Right lobe of liver (tissue), 6 donors: ENCODE measurements at places on chromosomes 12 and 14. TPM values are rescaled to one million over a fixed set of nuclear protein-coding genes. Genes with fewer than 3 reads are reported as not detected.
A peak's percentile ranks its signal among the peaks of the same experiment; 100 is the strongest.

The SP1 gene
- total RNA-seq, result 28.9 TPM

The KLRC3 gene
- total RNA-seq, result not detected

The NKX2-1 gene
- total RNA-seq, result not detected

The KRT80 gene
- total RNA-seq, result 0.09 TPM

The PPFIA2 gene
- total RNA-seq, result not detected

DNA sequence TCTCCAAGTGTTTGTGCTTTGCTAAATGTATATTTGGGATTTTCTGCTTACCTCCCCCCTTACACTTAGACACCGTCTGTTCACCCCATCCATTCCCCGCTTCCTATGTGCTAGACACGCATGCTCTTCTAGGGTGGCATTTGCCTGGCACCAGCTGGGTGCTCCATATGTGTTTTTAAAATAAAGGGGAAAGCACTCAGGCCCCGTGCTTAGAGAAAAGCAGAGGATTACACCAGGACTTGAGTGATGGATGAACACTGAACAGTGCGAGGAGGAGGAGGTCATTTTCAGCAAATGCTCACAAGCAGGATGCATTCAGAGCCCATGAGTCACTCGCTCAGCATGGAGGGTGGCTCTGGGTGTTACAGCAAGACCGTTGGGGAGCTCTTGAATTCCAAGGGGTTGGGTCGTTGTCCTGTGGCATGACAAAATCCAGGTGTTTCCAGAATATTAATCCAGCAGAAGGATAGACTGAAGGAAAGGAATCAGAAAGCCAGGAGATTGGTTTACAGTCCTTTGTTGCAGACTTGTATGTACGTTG lies 2.9 kb upstream of the BDKRB1 start:
- no peaks in the 10 kb centered on the region for H3K27me3 ChIP-seq
- no peaks in the 10 kb centered on the region for H3K4me1 ChIP-seq
- DNase-seq, result no peak
- H3K27ac ChIP-seq, result no peak overlapping the region
- no peak overlapping the region for H3K4me3 ChIP-seq

DNA sequence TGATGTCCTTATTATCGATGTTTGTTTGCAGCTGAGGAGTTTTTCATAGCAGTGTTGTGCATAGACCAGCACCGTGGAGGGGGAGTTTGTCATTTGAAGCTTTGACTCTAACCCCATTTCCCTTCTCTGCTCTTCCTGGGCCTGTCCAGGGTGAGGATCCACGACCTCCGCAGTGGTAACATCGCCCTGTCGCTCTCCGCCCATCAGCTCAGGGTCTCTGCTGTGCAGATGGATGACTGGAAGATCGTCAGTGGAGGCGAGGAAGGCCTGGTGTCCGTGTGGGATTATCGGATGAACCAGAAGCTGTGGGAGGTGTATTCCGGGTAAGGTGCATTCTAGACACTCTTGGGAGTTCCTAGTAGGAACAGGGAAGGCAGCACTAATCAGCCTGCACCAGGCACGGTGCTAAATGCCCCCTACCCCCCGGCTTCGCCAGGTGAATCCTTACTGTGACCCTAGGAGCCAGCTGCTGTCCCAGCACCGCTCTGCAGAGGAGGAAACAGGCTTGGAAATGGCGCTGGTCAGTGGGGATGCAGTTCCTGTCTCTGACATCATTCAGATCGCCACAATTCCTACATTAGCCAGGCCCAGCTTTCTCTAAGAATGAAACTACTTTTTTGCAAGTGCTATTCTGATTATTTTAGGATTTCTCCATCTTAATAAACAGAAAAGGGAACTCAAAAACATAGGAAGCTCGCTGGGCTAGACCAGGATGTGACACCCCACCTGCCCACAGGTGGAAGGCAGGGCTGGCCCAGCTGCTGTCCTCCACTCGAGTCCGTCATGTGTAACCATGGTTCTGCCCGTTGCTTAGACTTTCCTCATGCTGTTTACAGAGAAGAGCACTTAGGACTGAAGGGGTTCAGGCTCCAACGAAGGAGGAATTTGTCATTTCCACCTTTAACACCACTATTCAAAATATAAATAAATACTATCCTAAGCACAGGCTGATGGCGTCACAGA lies 74.9 kb downstream of the TESC start:
- no peaks in the 10 kb centered on the region for H3K4me1 ChIP-seq
- H3K36me3 ChIP-seq, result peaks cover 31% of the 10 kb centered on the region
- peak; percentile 18 for DNase-seq
- H3K4me3 ChIP-seq, result no peak overlapping the region
- no peaks in the 10 kb centered on the region for H3K27me3 ChIP-seq
- H3K27ac ChIP-seq, result no peak overlapping the region

- H3K4me1 ChIP-seq, result no peaks in the 10 kb centered on the region
- H3K27me3 ChIP-seq, result no peaks in the 10 kb centered on the region
- no peak for DNase-seq
- no peak overlapping the region for H3K27ac ChIP-seq
- H3K36me3 ChIP-seq, result no peaks in the 10 kb centered on the region
- H3K4me3 ChIP-seq, result no peak overlapping the region
These were observed 42.5 kb upstream of the BMP4 start for GRCh38 chr14:53999061-53999488.

DNA sequence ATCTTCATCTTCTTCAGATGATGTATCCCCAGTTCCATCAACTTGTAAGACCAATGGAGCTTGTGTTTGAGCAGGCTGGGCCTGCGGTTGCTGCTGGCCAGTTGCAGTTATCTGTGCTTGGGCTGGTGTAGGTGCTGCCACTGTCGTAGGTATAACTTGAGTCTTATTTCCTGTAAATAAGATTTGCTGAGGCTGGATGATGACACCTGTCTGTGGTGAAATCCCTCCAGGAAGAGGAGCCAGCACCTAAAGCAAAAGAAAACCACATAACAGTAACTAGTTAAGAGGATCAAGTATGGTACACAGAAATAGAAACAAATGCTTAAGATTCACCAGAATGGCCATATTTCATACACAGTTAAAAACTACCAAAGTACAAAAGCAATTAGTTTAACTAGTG lies 28.2 kb downstream of the GTF2A1 start:
- H3K4me1 ChIP-seq, result peaks cover under 1% of the 10 kb centered on the region
- H3K36me3 ChIP-seq, result peaks cover 61% of the 10 kb centered on the region
- DNase-seq, result no peak
- H3K27me3 ChIP-seq, result no peaks in the 10 kb centered on the region
- H3K4me3 ChIP-seq, result no peak overlapping the region

- no peak overlapping the region for H3K27ac ChIP-seq
- no peak for DNase-seq
- H3K27me3 ChIP-seq, result no peaks in the 10 kb centered on the region
- H3K4me1 ChIP-seq, result no peaks in the 10 kb centered on the region
These were observed 733 bp downstream of the TTC7B start for GRCh38 chr14:90815572-90815821.

GRCh38 chr12:55019784-55020183 lies at the start of gene NEUROD4:
NEUROD4 (plus strand) TSS chr12:55019974; CDS start chr12:55026440, 6,466 bp downstream.
- DNase-seq, result no peak
- H3K36me3 ChIP-seq, result no peaks in the 10 kb centered on the region
- no peak within 1 kb of the TSS for H3K4me3 ChIP-seq
- H3K27me3 ChIP-seq, result no peaks in the 10 kb centered on the region
- no peaks in the 10 kb centered on the region for H3K4me1 ChIP-seq

DNA sequence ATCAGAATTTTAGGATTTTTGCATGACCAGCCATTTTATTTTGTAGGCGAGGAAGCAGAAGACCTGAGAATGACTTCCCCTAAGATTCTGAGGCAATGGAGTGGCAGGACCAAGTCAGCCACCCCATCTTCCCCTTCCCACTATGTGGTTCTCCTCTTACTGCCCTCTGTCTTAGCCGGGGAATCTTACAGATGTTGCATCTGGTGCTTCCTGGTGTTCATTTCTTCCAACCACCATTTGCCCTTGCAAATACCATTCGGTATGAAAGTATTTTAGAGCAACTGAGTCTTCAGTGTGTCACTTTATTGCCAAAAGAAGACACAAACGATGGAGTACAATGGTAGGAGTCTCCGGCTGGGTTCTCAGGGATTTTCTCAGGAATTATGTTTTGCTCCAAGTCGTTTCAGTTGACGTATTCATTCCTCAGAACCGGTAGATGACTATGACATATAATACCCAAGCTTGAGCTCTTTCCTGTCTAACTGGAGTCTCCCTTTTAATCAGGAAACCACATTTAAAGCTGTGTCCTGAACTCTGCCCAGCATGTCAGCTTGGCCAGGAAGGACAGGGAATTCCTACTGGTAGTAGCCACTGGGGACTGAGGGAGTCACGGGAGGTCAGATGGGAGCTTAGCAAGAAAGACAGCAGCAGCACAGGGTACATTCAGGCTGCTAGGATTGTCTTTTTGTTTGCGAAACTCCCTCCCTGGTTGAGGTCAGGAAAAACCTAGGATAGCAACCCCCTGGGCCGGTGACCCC lies 87.0 kb downstream of the SAMD4A start:
- peak overlapping the region; percentile 39 for H3K27ac ChIP-seq
- no peaks in the 10 kb centered on the region for H3K36me3 ChIP-seq
- no peaks in the 10 kb centered on the region for H3K27me3 ChIP-seq
- DNase-seq, result peak; percentile 30

DNA sequence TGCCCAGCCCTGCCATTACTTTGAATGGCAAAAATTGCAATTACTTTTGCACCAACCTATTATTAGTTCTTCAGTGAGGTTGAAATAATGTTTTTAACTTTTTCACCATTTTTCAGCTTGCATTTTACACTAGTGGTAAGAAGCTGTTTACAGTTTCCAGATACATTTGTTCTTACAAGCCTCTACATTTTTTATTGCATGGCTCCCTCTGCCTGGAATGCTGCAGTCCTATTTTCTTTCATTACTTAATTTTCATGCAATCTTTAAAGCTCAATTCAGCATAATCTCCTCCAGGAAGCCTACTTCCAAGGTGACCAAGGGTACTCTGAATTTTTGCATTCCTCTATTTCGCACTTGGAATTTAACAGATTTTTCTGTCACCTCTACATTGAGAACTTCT lies 33.4 kb downstream of the CCER1 start:
- no peaks in the 10 kb centered on the region for H3K36me3 ChIP-seq
- peak overlapping the region; percentile 19 for H3K27ac ChIP-seq
- H3K4me1 ChIP-seq, result no peaks in the 10 kb centered on the region
- DNase-seq, result no peak

DNA sequence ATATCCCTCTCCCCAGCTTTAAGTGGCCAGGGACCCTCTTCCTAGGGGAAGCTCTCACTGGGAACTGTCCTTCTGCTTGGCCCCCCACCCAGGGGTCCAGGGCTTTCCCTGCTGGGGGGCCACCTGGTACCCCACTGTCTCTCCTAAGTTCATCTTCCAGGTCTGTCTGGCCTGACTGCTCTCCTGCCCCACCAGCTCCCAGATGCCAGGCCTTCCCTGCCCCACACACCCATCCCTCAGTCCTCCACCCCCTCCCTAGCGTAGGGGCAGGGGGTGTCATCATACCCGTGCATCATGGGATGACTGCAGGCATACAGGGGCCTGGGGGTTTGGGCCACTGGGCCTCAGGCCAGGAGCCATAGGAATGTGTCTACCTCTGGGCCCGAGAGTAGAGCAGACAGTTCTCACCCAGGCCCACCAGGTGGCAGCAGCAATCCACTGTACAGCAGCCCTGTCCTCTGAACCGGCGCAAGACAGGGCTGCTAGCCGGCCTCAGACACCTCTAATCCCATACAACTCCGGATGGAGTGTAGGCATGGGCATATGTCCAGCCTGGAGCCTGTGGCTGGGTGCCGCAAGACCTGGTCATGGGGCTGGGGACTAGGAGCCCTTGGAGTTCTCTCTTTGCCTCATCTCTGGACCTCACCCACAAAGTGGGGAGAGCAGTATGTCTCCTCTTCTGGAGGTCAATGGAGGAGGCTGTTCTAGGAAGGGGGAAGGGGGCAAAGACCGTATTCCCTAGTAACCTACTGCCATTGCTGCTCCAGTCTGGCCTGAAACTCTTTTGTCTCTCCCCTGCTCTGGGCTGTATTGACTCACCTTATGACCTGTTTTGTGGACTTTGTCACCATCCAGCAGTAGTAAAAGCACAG lies 10.0 kb upstream of the SMARCD1 start:
- no peak overlapping the region for H3K4me3 ChIP-seq
- peak; percentile 90 for DNase-seq
- H3K27ac ChIP-seq, result no peak overlapping the region
- peaks cover 7% of the 10 kb centered on the region for H3K4me1 ChIP-seq
- H3K36me3 ChIP-seq, result no peaks in the 10 kb centered on the region

GRCh38 chr12:30796313-30796780 lies 41.6 kb upstream of the CAPRIN2 start:
- peak overlapping the region; percentile 52 for H3K4me3 ChIP-seq
- no peaks in the 10 kb centered on the region for H3K4me1 ChIP-seq
- H3K27me3 ChIP-seq, result no peaks in the 10 kb centered on the region

DNA sequence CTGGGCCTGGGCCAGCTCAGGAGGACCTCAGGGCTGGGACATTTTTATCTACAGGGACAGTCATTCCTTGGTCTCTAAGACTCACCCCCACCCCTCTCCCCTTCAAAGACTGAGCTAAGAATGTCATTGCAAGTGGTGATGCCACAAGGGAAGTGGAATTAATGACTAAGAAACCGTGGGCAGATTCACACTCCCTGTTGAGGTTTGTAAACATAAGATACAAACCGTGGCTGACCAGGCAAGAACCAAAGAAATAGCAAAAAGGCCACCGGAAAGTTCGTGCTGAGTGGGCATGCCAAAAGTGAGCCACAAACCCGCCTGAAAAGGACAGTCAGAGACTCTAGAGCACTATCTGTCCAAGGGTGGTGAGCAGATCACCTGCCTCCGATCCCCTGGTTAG lies 25.7 kb downstream of the NUAK1 start:
- H3K4me3 ChIP-seq, result no peak overlapping the region
- H3K36me3 ChIP-seq, result no peaks in the 10 kb centered on the region
- DNase-seq, result no peak
- H3K27ac ChIP-seq, result no peak overlapping the region
- H3K4me1 ChIP-seq, result peaks cover 49% of the 10 kb centered on the region

- H3K4me3 ChIP-seq, result no peak overlapping the region
- no peak overlapping the region for H3K27ac ChIP-seq
- H3K4me1 ChIP-seq, result peaks cover 44% of the 10 kb centered on the region
- H3K36me3 ChIP-seq, result no peaks in the 10 kb centered on the region
- no peak for DNase-seq
These were observed 5.9 kb upstream of the EID3 start for GRCh38 chr12:104297477-104298113.

GRCh38 chr12:24701343-24701742 lies 247.6 kb downstream of the BCAT1 start:
- H3K4me1 ChIP-seq, result no peaks in the 10 kb centered on the region
- H3K27ac ChIP-seq, result no peak overlapping the region
- no peak for DNase-seq
- H3K36me3 ChIP-seq, result no peaks in the 10 kb centered on the region
- no peaks in the 10 kb centered on the region for H3K27me3 ChIP-seq

DNA sequence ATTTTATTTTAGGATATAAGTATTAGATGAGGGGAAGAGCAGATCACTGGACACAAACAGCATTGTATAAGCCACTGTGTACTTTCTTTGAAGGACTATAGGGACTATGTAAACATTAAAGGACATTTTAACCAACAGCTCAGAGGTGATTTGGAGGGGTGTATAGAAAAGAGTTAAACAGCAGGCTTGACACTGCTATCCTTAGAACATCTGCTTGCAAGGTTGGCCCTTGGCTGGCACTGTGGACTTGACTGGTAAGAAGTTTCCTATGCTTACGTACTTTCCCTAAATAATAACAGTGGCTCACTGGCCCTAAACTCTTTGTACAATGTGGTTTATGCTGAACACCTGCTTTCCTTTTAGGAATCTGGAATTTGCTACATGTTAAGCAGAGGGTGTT lies 28.7 kb downstream of the ZFYVE26 start:
- no peaks in the 10 kb centered on the region for H3K27me3 ChIP-seq
- H3K36me3 ChIP-seq, result peaks cover 46% of the 10 kb centered on the region

- no peak overlapping the region for H3K27ac ChIP-seq
- H3K4me1 ChIP-seq, result no peaks in the 10 kb centered on the region
- H3K27me3 ChIP-seq, result no peaks in the 10 kb centered on the region
- no peak overlapping the region for H3K4me3 ChIP-seq
These were observed 126.4 kb downstream of the SLC35F4 start for GRCh38 chr14:57739516-57739915.

- H3K27me3 ChIP-seq, result no peaks in the 10 kb centered on the region
- no peak overlapping the region for H3K4me3 ChIP-seq
- H3K4me1 ChIP-seq, result no peaks in the 10 kb centered on the region
These were observed 520.5 kb downstream of the GLT1D1 start for GRCh38 chr12:129373746-129374145.
